ENCODE measurements at places on chromosomes 5 and 9.

DNA sequence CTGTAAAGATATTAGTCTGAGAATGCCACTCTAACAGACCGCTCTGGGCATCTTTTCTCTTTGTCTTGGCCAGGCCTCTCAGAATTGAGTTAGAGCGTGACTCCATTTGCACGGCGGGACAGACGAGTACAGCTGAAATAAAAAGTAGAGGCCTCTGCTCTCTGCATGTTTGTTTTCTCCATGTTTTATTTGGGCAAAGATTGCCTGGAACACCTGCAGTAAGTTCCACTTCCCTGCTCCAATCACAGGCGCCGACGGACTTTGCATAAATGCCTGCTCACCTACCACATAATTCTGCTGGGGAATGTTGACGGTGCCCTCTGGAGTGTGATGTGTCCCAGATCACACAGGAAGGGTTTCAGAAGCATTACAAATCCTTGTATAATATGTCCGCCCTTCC is 10.6 kb downstream of the SPOCK1 start:
- DNase-seq, result no peak

DNA sequence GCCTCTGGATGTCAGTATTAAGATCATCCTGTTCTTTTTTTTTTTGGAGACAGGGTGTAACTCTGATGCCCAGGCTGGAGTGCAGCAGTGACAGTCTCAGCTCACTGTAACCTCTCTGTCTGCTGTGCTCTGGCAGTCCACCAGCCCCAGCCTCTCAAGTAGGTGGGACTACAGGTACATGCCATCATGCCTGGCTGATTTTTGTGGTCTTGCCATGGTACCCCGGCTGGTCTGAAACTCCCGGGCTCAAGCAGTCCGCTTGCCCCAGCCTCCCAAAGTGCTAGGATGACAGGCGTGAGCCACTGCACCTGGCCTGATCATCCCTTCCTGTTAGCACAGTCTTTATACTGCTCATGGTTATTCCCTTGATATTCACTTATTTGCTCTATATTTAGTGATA is 3.5 kb downstream of the KDM4C start:
- no peak for DNase-seq

- DNase-seq, result no peak
These were observed 106.8 kb upstream of the NREP start for GRCh38 chr5:111863801-111864200.

DNA sequence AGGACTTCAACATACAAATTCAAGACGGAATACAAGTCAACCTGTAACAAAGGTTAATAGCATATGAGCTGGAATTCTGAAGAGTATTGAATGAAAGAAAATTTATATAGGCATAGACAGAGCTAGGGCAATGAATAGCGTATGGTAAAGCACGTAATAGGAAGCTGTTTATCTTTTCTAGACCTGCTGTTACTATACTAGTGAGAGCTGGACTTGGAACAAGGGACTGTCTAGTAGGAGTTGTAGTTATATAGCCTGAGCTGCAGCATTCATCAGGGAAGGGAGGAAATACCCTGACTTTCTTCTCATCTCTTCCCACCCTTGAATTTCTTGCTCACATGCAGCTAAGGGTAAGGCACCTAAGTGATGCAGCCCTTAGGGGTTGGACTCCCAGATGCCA is 67.5 kb upstream of the PRLR start:
- no peak for DNase-seq

- no peak for DNase-seq
These were observed 60.3 kb downstream of the SLC12A2 start for GRCh38 chr5:128143911-128144310.

GRCh38 chr5:36949593-36949992 is 73.0 kb downstream of the NIPBL start:
- no peak for DNase-seq

DNA sequence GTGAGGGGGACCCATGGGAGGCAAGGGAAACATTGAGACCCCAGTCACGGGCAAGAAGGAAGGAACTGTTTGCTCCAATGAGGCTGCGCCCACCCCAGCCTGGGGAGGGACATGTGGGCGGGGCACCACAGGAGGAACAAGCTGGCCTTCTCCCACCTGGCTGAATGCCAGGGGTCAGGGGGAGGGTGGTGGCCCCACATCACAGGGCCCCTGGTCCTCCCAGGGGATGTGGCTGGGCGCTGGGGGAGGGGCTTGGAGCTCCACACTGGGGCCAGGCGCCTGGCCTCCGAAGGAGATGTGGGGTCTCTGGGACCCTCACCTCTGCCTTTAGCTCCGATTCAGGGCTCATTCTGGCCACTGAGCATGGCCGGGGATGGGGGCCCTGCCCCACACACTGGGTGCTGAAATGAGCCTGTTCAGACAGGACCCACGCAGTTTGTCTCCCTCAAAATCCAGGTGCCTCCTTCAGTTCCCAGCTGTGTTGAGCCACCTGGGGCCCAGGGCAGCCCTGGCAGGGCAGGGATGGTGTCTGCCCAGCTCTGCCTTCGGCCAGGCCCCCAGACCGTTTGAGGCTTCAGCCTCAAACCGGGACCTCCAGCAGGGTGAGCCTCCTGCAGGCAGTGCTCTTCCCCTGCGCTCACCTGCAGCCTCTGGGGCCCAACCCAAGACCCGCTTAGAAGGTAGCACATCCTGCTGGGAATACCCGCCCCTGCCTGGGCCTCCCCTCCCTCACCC is 33.2 kb upstream of the NOTCH1 start:
- DNase-seq, result no peak

- DNase-seq, result no peak
These were observed 9.9 kb downstream of the ZNF189 start for GRCh38 chr9:101408374-101409078.

- DNase-seq, result no peak
These were observed 142.2 kb upstream of the KLF4 start for GRCh38 chr9:107631788-107632187.

GRCh38 chr5:150258130-150258529 is 31.4 kb downstream of the CAMK2A start:
- no peak for DNase-seq

- no peak for DNase-seq
These were observed 17.3 kb downstream of the RASGEF1C start for GRCh38 chr5:180191716-180192115.
